H4 (cell line): ENCODE measurements at places on chromosomes 2 and 18. TPM values are rescaled to one million over a fixed set of nuclear protein-coding genes. Genes with fewer than 3 reads are reported as not detected.
A peak's percentile ranks its signal among the peaks of the same experiment; 100 is the strongest.

Gene ABCG5
- not detected in 2 replicates for total RNA-seq

Gene MOGAT1
- not detected in 2 replicates for total RNA-seq

GRCh38 chr2:167293943-167294775 lies 405.9 kb downstream of the XIRP2 start:
- DNase-seq: peak; percentile 8

DNA sequence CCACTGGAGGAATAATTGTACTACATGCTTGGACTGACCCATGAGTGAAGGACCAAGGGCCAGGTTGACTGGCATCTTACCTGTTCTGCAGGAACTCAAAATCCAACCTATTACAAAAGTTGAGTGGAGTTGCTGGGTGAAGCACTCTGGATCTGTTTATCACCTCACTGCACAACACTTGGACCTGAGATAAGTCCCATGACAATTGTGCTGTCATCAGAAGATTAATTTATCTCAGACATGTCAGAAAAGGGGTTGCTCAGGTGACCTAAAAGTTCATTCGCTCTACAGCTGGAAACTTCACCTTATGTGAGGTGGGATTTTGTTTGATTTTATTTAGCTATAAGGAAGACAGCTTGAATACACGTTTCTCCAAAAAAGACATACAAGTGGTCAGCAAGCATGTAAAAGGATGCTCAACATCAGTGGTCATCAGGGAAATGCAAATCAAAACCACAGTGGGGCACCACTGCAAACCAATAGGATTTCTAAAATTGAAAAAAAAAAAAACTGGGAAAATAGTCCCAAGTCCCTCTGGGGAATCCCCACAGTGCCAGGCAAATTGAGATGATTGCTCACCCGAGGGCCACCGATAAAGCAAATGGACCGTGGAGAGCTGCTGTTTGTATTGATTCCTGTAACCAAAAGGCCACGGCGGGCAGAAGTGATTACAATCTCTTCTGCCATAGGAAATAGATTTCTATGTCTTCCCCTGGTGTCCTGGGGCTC lies 65.8 kb upstream of the SLC35F5 start:
- no peak for DNase-seq

GRCh38 chr2:47810850-47811249 lies 27.9 kb downstream of the MSH6 start:
- DNase-seq: no peak

- no peak for DNase-seq
Observed at GRCh38 chr18:78875016-78875777, 104.4 kb upstream of the SALL3 start.

GRCh38 chr2:183260527-183260926 lies 136.3 kb downstream of the NUP35 start:
- DNase-seq: no peak

GRCh38 chr2:120862201-120863060 lies 126.8 kb downstream of the GLI2 start:
- DNase-seq: peak; percentile 46

DNA sequence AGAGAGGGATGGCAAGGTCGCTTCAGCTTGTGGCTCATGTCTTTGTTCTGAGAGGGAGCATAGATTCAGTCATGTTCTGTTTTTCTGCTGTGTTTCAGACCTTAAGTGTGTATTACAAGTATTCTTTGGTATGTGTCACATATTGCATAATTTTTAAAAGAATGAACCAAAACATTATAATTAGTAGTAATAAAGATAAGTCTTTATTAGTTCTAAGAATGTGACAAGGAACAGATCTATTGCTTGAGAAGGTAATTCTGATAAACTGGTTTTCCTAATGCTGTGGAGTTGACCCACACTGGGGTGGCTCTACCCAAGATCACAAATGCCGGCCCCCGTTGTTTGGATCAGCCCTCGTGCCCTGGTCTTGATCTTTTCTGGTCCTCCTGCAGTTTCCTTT lies 124.3 kb upstream of the FOSL2 start:
- DNase-seq: no peak

DNA sequence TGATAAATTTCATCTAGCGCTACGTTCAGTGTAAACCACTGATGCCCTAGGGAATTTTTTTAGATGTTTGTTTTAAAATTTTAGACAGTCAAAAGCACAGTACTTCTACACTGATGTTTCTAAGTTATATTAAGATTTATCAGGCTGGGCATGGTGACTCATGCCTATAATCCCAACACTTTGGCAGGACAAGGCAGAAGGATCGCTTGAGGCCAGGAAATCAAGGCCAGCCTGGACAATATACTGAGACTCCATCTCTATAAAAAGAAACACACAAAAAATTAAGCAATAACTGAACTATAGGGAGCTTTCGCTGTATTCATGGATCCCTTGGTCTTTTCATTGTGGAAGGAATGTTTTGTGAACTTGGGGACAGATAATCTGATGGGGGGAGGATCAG lies 50.6 kb upstream of the MAPRE2 start:
- peak; percentile 45 for DNase-seq

DNA sequence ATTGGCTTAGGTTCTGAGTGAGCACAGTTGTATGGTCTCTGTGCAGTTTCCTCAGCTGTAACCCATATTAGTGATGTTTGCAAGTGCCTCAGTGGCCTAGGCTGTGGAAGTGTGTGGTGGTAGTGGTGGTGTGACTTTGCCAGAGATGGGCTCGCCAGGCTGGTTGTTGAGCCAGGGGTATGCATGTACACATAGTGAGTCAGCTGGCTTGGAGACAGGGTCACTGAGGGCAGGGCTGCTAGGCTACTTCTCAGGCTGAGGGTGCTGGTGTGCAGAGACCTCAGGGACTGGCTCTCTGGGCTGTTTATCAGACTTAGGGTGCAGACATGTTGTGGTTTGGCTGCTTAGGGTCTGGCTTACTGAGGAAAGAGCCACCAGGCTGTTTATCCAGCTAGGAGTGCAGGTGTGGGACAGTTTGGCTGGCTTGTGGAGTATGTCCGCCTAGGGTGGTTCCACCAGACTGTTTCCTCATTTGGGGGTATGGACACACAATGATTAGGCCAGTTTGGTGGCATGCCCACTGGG lies 15.0 kb downstream of the APLF start:
- no peak for DNase-seq

Gene GLI2
- total RNA-seq: 1.9 and 2.0 TPM in 2 replicates

- no peak for DNase-seq
Observed at GRCh38 chr2:68196120-68196716, 38.5 kb downstream of the PNO1 start.

DNA sequence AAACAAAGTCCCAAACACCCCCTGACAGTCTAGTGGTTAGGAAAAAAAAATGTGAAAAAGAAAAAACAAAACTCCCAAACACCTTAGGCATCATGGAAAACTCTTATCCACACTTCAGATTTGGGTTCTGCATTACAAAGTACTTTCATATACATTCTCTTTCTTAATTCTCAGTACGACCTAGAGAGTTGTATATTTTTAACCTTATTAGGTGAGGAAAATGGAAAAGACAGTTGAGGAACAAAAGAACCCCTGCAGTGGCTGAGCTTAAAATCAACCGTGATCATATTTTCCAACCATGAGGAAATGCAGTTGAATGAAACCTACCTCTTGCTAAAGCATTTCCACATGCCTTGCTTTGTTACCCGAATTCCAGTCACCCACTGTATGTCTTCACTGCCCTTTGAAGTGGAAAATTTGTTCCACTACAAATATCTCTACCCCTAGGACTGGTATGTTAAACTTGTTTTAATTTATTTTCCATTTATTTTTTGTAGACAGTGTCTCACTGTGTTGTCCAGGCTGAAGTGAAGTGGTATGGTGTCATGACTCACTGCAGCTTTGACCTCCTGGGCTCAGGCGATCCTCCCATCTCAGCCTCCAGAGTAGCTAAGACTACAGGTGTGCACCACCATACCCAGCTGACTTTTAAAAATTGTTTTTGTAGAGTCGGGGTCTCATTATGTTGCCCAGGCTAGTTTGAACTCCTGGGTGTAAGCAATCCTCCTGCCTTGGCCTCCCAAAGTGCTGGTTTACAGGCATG lies 56.9 kb upstream of the LPIN2 start:
- no peak for DNase-seq

DNA sequence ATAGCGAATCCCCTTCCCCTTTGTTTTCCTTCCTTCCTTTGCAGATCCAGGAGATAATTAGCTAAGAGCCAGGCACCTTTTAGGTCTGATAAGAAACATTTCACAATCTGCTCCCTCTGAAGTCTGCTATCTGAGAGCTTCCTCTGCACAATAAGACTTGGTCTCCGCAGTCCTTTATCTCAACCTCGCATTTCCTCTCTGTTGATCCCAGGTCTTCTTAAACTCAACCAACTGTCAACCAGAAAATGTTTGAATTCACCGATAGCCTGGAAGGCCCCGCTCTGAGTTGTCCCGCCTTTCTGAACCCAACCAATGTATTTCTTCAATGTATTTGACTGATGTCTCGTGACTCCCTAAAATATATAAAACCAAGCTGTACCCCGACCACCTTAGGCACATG lies 78.4 kb upstream of the CTDP1 start:
- DNase-seq: no peak

Gene UGT1A6
- 2.6 and 3.1 TPM in 2 replicates for total RNA-seq

Gene DCC
- total RNA-seq: 0.02 and 1.0 TPM in 2 replicates

Gene GPBAR1
- total RNA-seq: 0.37 TPM in 1 of 2 replicates, not detected in the other

DNA sequence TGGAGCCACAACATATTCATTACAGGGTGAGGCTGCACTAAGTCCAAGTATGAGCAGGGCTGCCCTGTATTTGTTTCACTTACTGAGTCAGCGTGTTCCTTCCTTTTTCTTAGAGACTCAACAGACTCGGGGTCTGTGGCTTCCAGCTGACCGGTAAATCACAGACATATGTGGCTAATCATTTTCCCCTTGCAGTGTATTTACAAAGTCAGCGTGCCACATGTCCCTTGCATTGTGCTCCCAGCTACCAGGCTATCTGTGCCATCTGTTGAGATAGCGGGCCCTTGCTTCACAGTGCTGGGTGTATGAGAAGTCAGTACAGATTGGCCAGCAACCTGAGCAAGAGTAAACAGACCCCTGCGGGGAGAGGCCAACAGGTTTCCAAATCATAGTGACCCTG lies 254.3 kb downstream of the LRRTM1 start:
- DNase-seq: no peak

- no peak for DNase-seq
Observed at GRCh38 chr18:39773646-39774045, 2181.4 kb upstream of the PIK3C3 start.

GRCh38 chr18:48844271-48844670 lies 106.5 kb downstream of the SMAD7 start:
- DNase-seq: no peak

DNA sequence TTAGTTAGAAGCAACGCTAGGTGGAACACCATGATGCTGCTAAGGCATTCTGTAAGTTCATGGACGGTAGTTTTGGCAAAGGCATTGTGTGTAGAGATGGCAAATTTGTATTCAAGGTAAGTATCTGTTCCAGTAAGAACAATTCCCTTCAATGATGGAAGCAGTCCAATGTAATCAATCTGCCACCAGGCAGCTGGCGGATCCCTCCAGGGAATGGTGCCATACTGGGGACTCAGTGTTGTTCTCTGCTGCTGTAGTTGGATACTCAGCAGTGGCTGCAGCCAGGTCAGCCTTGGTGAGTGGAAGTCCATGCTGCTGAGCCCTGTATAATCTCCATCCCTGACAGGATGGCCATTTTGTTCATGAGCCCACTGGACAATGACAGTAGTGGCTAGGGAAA lies 62.8 kb downstream of the ARL6IP6 start:
- DNase-seq: no peak

DNA sequence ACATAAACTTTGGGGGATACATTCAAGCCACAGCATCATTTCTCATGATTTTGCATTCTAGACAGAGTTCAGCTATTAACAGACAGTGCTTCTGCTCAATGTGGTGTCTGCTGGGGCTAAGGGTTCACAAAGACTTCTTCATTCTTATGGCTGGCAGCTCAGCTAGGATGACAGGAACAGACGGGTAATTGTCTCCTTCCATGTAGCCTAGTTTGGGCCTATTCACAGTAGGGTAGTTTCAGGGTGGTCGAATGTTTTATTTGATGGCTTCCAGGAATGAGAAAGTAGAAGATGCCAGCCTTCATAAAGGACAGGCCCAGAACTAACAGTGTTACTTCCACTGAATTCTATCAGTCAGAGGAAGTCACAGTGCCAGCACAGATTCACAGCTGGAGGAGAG lies 26.0 kb upstream of the BCL2L11 start:
- no peak for DNase-seq

Gene PIEZO2
- 8.9 and 13.8 TPM in 2 replicates for total RNA-seq
